ENCODE measurements at places on chromosomes 7 and 10.

GRCh38 chr10:66591865-66592264 is 334.0 kb upstream of the LRRTM3 start:
- no peak for DNase-seq

- DNase-seq = no peak
These were observed 159.7 kb downstream of the ADK start for GRCh38 chr10:74310652-74311257.

- DNase-seq = no peak
These were observed 55.7 kb downstream of the CUBN start for GRCh38 chr10:17073725-17074540.

DNA sequence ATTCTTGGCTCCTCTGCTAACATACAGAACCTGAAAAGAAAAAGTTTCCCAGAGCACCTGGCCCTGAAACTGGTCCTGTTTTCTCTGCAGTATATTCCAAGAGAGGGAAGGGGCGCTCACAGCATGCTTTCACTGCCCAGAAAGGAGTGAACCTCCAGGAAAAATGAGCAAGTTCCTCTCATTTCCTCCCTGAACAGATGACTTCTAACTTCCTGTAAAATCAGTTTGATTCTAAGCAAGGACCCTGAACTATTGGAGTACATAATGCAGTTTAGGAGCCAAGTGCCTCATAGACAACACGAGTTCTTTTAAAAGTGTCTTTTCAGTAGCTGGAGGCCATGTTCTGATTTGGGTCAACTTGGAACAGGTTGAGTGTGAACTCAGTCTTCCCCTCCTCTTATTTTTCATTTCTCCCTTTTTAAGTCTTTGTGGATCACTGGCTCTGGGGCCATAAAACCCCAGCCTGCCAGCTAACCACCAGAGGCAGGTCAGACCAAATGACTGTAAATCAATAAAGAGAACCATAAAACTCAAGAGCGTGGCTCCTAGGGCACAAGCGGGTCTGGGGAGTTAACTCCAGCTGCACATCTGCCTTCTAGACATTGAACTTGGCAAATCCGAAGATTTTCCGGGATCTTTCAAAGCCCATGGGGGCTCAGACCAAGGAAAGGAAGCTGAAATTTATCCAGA is 5.9 kb upstream of the LRRC18 start:
- no peak for DNase-seq

- DNase-seq = no peak
These were observed 37.7 kb downstream of the CDK13 start for GRCh38 chr7:39987641-39988347.

DNA sequence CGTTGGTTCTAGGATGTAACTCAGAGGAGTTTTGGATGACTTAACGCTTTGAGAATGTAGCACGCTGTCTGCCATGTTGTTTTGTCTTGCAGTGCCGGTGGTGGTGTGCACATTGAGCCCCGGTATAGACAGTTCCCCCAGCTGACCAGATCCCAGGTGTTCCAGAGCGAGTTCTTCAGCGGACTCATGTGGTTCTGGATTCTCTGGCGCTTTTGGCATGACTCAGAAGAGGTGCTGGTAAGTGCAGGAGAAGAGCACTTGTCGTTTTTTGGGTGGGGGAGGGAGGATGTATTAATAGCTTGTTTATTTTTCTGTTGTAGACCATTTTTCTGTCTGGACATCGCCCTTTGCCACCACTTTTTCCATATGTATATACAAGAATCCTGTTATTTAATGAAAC is 6.3 kb downstream of the NDUFB2 start:
- DNase-seq = no peak

DNA sequence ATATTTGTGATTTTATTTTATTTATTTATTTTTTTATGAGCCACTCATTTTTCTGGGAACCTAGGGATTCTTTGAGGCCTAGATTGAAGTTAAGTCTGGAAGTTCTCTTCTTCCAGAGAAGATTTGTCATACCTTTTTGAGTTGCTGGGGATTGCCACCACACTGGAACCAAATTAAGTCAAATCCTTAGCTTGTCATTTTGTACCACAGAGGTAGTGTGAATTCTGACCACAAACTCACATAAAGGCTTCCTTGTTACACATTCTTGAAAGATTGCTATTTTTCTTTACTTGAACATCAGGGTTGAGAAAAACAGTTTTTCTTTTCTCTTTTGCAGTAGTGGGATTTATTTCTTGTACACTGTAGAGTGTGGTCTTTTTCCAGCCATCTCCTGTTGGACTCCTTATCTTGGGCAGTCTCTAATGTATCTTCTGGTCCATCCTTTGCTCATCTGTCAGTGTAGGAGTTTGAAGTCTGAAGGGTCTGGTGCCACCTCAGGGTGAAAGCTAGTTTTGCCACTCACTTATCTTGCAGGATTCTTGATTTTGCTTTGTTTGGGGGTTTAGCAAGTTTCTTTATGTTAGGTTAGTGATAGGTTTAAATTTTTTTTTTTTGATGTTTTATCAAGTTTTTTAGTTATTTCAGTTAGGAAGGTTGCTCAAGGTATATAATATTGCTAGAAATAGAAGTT is 24.8 kb downstream of the PCBD1 start:
- DNase-seq = no peak

- DNase-seq = no peak
These were observed 42.3 kb downstream of the IKZF1 start for GRCh38 chr7:50346545-50347497.

GRCh38 chr7:137958470-137959431 is 43.1 kb downstream of the CREB3L2 start:
- peak; percentile 20 for DNase-seq

GRCh38 chr7:72098807-72099580 is 313.1 kb downstream of the CALN1 start:
- no peak for DNase-seq

- DNase-seq = no peak
These were observed 503.8 kb downstream of the INHBA start for GRCh38 chr7:41199136-41199535.

DNA sequence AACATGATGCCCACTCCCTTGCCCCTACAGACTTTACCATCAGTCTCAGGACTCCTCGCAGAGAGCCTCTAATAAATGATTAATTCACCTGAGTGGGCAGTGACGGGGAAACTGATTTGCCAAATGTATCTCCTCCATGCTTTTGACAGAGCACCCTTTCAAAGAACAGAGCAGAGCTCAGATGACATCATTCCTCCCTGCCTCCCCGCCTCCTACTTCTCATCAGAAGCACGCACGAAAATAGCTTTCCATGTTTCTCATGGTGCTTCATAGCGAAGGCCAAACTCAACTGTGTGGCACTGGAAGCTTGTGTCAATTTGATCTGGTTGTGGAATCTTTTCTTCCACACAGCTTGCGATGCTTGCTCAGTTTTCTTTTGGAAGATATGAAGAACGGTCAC is 442.5 kb downstream of the RPS24 start:
- DNase-seq = no peak

GRCh38 chr7:87704590-87704989 is 76.4 kb downstream of the RUNDC3B start:
- DNase-seq = no peak

DNA sequence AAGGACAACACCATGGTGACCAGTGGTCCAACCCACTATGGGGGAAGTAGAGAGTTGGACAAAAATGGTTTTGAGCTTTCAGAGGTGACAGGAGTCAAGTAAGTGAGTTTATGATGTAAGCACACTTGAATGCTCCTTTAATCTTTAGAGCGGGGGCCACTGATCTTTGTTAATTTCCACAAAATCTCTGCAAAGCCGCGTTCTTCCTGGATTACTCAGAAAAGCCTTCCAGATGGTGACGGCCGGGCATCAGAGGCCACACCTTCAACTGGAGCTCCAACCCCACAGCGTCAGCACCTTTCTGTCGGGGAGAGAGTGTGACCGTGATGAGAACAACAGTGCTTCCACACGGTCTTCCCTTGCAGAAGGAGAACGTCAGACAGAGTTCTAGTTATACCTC is 35.2 kb upstream of the KLF6 start:
- no peak for DNase-seq

GRCh38 chr10:101221963-101222531 is 7.2 kb downstream of the LBX1 start:
- no peak for DNase-seq

DNA sequence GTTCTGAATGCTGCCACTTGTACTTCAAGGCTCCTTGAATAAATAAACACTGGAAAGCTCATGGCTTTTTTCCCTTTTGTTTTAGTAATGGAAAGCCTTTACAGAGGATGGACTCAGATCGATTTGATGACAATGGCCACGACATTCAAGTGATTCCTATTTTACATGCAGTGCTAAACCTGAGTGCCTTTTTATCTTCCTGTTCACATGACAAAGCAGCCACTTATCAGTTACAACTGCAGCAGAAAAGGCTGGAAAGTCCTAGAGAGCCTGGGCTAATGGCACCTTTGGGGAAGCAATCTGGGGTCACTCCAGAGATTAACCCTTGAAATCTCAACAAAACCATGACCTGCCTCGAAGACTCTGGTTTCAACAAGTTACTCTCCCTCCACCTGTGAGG is 249.0 kb upstream of the AUTS2 start:
- DNase-seq = no peak

GRCh38 chr7:81075150-81075549 is 156.3 kb upstream of the SEMA3C start:
- DNase-seq = no peak

DNA sequence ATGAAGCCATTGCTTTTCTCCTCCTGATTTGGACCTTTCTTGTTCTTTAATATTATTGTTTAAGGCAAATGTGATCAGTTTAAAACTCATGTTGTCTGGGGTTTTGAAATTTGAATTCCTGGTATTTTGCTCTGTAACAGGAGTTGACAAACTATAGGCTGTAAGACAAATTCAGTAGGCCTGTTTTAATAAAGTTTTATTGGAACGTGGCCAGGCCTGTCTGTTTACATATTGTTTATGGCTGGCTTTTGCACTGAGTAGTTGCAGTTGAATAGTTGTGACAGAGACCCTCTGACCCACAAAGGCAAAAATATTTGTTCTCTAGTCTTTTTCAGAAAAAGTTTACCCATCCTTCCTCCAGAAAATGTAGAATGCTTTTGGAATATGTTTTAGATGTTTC is 29.8 kb downstream of the STARD3NL start:
- no peak for DNase-seq

DNA sequence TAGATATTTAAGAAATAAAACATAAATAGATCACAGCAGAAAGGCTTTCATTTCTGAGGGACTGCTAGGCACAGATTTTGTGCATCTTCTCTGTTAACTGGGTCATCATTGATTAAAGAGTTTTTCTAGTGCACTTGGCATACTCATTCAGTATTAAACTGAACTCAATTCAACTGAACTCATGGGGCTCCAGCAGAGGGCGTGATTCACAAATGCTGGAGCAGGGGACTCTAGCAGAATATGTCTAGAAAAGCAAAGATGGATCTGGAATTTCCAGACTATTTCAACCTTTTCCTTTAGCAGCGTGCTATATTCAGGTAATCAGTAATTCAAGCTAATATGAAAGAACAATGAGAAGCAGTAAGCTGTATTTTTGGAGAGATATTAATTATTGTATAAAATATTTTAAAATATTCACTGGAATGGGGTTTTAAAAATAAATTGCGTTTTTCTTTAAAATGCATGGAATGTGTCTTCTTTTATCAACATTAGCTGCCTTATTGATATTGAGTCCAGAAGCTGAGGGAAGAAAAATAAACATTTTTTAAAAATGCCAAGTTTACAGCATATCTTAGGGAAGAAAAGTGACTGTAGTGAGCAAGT is 296.8 kb upstream of the CACNA2D1 start:
- peak; percentile 78 for DNase-seq

GRCh38 chr7:46651070-46651469 is 730.0 kb upstream of the IGFBP3 start:
- DNase-seq = no peak

GRCh38 chr10:116538456-116538855 is 7.3 kb upstream of the PNLIP start:
- DNase-seq = no peak

GRCh38 chr7:8060241-8060640 is 91.6 kb downstream of the GLCCI1 start:
- no peak for DNase-seq

DNA sequence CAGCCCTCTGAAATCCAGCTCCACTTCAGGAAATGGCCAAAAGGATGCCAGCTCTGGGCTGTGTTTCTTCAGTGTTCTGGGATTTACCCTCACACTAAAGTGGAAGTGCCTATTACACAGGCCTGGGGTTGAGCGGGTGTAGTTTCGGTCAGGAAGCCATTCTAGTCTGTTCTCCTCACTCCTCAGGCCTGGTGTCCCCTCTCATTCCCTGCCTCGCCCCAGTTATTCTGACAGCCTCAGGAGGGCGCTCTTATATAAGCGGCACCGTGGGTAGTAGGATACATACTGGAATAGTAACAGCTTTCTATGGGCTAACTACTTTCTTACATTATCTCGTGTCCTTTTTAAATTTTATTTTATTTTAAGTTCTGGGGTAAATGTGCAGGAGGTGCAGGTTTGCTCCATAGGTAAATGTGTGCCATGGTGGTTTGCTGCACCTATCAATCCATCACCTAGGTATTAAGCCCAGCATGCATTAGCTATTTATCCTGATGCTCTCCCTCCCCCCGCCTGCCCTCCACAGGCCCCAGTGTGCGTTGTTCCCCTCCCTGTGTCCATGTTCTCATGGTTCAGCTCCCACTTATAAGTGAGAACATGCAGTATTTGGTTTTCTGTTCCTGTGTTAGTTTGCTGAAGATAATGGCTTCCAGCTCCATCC is 12.2 kb upstream of the LGI1 start:
- peak; percentile 40 for DNase-seq

- no peak for DNase-seq
These were observed 502 bp downstream of the PRKRIP1 start for GRCh38 chr7:102396710-102397019.

- no peak for DNase-seq
These were observed 181.5 kb upstream of the PODXL start for GRCh38 chr7:131737746-131738465.

DNA sequence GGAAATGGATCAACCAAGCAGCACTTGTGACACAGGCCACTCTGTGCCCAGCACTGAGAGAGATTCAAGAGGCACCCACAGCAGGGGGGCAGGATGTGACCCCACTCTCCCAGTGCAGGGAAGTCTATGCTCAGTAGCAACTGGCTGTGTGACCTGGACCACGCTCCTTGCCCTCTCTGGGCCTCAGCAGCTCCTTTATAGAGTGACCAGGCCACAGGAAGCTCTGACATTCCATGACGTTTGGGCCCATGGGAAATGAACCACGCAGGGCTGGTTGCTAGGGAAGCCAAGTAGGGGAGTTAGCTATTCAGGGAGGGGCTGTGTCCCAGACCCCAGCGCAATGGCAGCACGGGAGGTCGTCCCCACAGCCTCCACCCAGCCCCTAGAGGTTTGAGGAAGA is 232.6 kb downstream of the USP6NL start:
- no peak for DNase-seq

- DNase-seq = no peak
These were observed 117.9 kb upstream of the KLF6 start for GRCh38 chr10:3902809-3903410.

GRCh38 chr7:45074528-45075354 is 14.0 kb downstream of the NACAD start:
- no peak for DNase-seq

Measured in NAMALWA (cell line).